Lung microvascular endothelial cell (primary cell): ENCODE measurements at places on chromosomes 5 and 9. TPM values are rescaled to one million over a fixed set of nuclear protein-coding genes. Genes with fewer than 3 reads are reported as not detected.

MCTP1 gene
- 29.9 and 55.8 TPM in 2 replicates for total RNA-seq

PLPP7 gene
- total RNA-seq, result 1.5 and 2.0 TPM in 2 replicates

LTC4S gene
- 0.44 and 0.79 TPM in 2 replicates for total RNA-seq

SLC1A1 gene
- 3.3 and 5.6 TPM in 2 replicates for total RNA-seq

C5orf58 gene
- total RNA-seq, result not detected in 2 replicates

DMGDH gene
- total RNA-seq, result 0.22 and 0.40 TPM in 2 replicates

GPR151 gene
- not detected in 2 replicates for total RNA-seq
